ENCODE measurements at places on chromosomes 5 and 9.

DNA sequence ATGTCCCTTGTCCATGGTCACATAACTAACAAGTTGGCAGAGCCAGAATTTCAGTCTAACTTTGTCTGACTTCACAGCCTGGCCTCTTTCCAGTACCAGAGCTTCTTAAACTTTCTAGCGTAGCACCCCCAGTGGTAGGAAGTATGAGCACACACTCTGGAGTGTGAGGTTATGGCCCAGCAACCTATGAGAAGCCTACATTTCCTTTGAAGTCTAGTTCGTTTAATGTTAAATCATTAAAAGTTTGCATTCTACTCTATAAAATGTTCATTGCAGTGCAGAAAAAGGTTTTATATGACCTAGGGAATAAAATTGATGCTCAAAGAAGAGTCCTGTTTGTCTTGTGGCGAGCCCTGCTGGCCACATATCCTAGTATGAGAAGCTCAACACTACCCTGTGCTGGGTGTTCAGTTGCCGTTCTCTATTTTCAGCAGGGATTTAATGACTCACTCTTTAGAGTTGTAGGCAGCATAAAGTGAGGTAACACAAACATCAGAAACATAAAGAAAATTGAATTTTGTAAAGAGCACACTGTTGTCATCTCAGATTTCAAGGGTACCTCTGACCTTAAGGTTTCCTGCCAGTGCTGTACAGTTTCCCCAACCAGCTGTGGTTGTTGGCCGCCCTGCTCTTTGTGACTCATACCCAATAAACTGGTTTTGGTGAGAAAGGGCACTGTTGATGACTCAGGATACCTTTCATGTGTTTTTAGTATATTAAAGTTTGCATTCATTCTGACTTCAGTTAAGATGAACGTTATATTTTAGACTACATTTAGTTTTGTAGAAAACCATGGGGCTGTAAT, 14.3 kb downstream of the MCCC2 start:
- DNase-seq = peak; percentile 76

GRCh38 chr5:171521679-171522078, 102.2 kb downstream of the FGF18 start:
- no peak for DNase-seq

DNA sequence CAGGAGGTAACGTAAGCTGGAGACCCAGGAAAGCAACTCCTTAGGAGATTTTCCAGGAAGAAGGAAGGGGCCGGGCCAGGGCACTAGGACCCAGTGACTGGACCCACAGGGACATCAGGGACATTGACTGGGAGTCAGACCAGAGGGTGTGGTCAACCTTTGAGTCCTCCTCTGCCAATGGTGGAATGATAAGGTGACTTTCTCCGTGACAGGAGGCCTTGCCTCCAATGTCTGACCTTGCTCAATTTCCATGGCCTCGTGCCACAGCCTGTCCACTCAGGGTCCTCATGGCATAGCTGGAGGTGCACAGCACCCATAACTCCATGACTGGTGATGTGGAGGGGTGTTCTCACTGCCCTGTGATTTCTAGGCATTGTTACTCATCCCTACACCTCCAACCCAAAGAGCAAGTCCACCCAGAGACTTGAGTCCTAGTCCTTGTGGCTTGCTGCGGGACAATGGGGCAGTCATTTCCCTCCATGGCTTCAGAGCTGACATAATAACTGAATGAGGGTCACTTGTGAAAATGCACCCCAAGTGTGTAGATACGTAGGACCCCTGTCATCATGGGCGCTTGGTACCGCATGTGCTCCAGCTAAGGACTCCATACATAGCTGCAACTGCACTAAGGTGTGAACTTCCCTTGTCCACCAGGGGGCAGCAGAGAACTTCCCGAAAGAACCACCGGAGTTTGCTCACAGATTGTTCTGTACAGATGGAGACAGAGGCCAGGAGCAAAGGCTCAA, 4.1 kb upstream of the AMBP start:
- DNase-seq = peak; percentile 93

GRCh38 chr5:68460147-68460798, 244.7 kb downstream of the PIK3R1 start:
- DNase-seq = peak; percentile 36

DNA sequence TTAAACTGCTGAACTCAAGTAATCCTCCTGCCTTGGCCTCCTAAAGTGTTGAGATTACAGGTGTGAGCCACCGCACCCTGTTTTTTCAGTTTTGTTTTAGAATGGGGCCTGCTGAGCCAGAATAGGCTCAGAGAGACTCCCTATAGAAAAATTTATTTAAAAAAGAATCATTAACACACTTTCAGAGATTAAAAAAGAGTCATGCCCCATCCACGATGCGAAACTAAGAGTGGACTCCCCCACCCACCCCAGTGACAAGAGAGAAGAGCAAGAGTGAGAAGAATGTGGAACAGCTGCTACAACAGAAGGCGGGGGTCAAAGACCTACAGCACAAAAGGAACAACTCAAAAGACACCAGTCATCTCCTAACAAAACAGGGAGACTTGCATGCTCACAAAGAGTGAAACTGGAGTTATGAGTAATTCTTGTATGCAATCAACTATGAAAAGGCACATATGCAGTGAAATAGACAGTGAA, 47.2 kb downstream of the GLDC start:
- peak; percentile 38 for DNase-seq

DNA sequence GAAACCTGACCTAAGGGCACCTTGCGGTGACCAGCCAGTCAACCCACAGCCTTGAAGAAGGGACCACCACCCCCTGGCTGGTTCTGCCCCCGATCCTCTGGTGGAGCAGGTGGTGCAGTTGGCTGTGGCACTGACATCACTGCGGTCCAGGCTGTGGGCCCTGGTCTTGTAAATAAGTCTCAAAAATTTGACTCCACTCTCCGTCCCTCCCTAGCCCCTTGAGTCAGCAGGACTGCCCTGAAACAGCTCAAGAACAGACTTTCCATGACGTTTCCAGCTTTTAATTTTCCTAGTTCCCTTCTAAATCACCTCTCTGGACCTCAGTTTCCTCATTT, 134.8 kb upstream of the BOD1 start:
- DNase-seq = no peak

- no peak for DNase-seq
Observed at GRCh38 chr5:77210091-77210963, at the start of gene PDE8B. Gene PDE8B, plus strand, starts transcription at chr5:77210680. Its CDS starts 246 bp downstream, at chr5:77210926.

- no peak for DNase-seq
Observed at GRCh38 chr5:13566871-13567339, 377.6 kb downstream of the DNAH5 start.

DNA sequence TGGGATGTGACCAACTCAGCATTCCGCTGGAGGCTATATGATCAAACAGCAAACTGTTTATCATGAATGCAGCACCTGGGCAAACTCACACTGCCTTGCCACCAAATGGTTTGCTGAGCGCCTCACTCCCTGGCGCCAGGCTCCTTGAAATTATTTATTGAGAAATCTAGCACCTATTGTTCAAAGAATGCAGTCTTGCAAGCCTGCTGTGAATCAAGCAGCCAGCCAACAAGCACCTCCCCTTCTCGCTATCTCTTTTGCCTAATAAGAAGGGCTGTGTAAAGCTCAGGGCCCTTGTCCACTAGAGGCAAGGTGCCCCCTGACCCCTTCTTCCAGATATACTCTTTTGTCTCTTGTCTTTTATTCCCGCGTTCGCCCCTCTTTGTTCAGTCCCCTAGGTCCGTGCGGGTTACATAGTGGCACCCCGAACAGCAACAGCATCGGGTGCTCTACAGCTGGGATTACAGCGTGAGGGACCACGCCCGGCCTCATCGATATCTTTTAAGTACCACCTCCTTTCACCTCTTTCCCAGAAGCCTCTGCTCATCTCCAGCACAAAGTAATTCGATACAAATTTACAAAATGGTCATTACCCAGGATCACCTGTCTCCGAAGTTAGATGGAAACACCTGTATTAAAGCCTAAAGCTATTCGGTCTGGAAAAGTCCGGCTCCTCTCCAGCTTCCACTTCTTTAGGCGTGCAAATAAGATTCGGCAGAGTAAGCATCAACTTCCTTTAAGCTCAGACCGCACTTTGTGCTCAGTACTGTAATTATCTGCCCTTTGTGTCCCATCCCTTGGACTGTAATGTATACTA, 896 bp downstream of the RIGI start:
- peak; percentile 41 for DNase-seq

- no peak for DNase-seq
Observed at GRCh38 chr5:141573489-141574121, 45.2 kb downstream of the DIAPH1 start.

DNA sequence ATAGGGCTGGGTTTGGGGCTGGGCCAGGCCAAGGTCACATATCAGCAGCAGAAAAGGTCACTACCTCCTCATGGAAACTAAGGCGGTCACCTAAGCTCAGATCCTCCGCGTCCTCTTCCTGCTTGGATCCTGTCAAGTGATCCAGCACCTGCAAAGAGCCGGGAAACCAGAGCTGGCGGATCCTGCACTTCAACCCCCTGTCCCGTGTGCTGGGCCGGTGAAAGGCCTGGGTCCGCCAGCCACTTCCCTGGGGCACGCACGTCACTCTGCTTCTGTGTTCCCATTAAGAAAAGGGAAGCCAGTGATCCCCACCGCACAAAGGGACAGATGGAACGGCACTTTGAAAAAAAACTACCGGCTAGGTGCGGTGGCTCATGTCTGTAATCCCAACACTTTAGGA, 61.3 kb upstream of the STXBP1 start:
- DNase-seq = no peak

- no peak for DNase-seq
Observed at GRCh38 chr5:74240783-74241750, 399.5 kb downstream of the ENC1 start.

GRCh38 chr9:87569008-87569509, 71.4 kb downstream of the DAPK1 start:
- DNase-seq = no peak

DNA sequence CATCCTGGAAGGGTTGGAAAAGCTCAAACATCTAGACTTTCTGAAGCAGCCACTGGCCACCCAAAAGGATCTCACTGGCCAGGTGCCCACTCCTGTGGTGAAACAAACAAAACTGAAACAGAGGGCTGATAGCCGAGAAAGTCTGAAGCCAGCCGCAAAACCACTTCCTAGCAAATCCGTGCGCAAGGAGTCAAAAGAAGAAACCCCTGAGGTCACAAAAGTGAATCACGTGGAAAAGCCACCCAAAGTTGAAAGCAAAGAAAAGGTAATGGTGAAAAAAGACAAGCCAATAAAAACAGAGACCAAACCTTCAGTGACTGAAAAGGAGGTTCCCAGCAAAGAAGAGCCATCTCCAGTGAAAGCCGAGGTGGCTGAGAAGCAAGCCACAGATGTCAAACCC, 87.6 kb downstream of the MAP1B start:
- DNase-seq = peak; percentile 65

DNA sequence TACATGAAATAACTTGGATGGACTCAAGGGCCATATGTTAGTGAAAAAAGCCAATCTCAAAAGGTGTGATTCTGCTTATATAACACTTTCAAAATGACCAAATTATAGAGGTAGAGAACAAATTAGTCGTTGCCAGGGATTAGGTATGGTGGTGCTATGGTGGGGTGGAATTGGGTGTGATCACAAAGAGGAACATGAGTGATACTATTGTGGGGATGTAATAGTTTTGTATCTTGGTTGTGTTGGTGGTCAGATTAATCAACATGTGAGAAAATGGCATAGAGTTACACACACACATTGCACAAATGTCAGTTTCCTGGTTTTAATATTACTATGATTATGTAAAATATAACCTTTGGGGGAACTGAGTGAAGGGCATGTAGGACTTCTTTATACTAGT, 31.9 kb downstream of the CAMK4 start:
- DNase-seq = no peak

GRCh38 chr5:171318026-171318425, 9.0 kb downstream of the TLX3 start:
- DNase-seq = no peak

DNA sequence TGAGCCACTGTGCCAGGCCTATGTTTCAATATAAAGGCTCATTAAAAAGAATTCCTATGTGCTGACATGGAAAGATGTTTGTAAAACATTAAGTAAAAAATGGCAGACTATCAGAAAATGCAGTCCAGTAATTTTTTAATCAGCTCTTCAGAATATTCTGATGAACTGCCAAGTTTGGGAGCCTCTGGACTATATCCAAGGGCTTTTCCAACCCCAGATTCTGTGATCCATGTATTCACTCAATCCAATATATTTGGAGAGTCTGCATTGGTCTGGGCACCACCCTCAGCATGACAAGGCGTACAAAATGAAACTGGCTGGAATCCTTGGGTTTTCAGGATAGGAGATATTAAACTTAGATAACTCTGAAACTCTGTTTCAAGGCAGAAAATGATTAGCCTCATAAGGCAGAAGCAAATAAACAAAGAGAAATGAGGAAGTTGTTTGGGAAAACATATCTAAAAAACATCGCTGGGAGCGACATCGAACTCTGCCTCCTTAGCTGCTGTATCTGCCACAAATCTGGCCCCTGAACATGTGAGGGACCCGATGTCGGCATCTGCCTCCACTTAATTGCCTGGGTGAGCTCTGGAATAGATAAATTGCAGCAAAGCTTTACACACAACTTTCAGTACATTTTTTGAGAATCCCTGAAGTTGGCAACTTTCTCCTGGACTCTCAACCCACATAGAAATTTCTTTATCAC, 14.4 kb downstream of the PDE6A start:
- DNase-seq = no peak

GRCh38 chr5:20680718-20681302, 692.8 kb upstream of the CDH18 start:
- no peak for DNase-seq

DNA sequence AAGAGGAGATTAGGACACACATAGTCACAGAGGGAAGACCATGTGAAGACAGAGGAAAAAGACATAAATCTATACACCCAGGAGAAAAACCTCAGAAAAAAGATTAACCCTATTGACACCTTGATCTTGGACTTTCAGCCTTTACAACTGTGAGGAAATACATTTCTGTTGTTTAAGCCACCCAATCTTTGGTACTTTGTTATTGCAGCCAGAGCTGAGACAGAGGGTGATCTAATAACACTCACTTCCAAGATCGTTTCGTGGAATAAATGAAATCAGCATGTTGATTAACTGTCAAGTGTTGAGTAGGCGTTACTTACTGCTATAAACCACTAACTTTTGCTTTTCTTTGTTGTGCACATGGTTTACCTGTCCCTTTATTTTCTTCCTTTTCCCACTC, 361.2 kb upstream of the RIOK2 start:
- DNase-seq = no peak

- no peak for DNase-seq
Observed at GRCh38 chr5:178349625-178350353, 117.2 kb upstream of the PHYKPL start.

GRCh38 chr9:14863402-14863801, 46.8 kb downstream of the FREM1 start:
- DNase-seq = no peak

DNA sequence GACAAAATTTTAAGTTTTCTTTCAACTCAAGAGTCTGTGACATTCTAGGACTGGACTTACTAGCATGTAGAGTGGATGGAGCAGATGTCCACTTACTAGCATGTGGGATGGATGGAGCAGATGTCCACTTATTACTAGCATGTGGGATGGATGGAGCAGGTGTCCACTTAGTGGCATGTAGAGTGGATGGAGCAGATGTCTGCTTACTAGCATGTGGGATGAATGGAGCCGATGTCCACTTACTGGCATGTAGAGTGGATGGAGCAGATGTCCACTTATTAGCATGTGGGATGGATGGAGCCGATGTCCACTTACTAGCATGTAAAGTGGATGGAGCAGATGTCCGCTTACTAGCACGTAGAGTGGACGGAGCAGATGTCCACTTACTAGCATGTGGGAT, 2.4 kb downstream of the SLC36A1 start:
- DNase-seq = no peak

All from stimulated activated CD8-positive, alpha-beta memory T cell treated with anti-CD3 and anti-CD28 coated beads, Interleukin-4, amount 100 ng/mL, for 48 hours (primary cell).